ENCODE measurements at places on chromosomes 7 and 10. TPM values are rescaled to one million over a fixed set of nuclear protein-coding genes. Genes with fewer than 3 reads are reported as not detected.

GRCh38 chr10:85187047-85187446 is 858.7 kb downstream of the CCSER2 start:
- H3K27ac ChIP-seq: no peak overlapping the region
- no peaks in the 10 kb centered on the region for H3K27me3 ChIP-seq
- no peaks in the 10 kb centered on the region for H3K36me3 ChIP-seq
- no peak overlapping the region for H3K4me3 ChIP-seq
- no peaks in the 10 kb centered on the region for H3K4me1 ChIP-seq

GRCh38 chr7:141558544-141559183 is 7.5 kb downstream of the AGK start:
- H3K27me3 ChIP-seq: no peaks in the 10 kb centered on the region
- DNase-seq: no peak
- H3K4me3 ChIP-seq: no peak overlapping the region
- peaks cover 62% of the 10 kb centered on the region for H3K36me3 ChIP-seq

DNA sequence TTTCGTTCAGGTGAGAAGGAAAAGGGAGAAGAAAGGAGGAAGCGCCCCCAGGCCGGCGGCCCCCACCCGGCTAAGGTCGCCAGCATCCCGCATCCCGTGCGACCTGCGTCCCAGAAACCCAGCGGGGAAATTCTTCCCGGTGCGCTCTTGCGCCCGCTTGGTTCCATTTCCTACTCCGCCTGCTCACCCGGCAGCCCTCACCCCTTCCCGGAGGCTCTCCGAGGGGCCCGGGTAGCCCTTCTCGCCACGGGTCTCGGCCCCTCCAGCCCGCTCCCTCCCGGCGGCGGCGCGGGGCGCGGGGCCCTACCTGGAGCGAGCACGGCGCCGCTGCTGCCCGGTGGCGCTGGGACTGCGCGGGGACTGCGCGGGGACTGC is at the start of gene PRKCQ:
PRKCQ (minus strand) TSS at position 373 of the 375 bp plus-strand sequence. CDS start 65,141 bp downstream, outside the sequence.
- H3K27ac ChIP-seq: no peak within 1 kb of the TSS
- H3K27me3 ChIP-seq: peaks cover 60% of the 10 kb centered on the region
- peak within 1 kb of the TSS; percentile 49 for H3K4me3 ChIP-seq

GRCh38 chr7:135490783-135491182 is 19.1 kb downstream of the CNOT4 start:
- peaks cover 7% of the 10 kb centered on the region for H3K36me3 ChIP-seq
- H3K4me1 ChIP-seq: no peaks in the 10 kb centered on the region
- H3K4me3 ChIP-seq: no peak overlapping the region
- H3K27me3 ChIP-seq: no peaks in the 10 kb centered on the region

DNA sequence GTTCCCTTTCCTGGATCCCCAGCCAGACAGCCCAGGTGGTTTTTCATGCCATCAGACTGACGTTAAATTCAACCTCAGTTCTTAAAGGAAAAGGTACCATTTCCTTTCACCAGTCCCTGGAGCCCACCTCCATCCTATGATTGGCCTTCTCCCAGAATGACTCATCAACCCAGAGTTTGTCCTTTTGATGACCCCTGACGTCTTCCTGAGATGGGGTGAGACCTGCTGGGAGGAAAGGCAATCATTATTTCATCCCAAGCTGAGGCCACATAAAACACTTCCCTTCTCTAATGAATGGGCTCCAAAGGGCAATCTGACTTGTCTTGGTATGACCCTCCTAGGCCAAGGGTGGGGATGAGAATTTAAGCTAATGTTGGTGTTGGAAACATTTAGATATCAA is 750.7 kb downstream of the SUGCT start:
- no peak for DNase-seq
- H3K4me1 ChIP-seq: 0 out of 2 replicates have a peak, but pooled peaks cover 3% of the 10 kb centered on the region
- no peak overlapping the region for H3K4me3 ChIP-seq
- no peaks in the 10 kb centered on the region for H3K36me3 ChIP-seq
- H3K27me3 ChIP-seq: no peaks in the 10 kb centered on the region

DNA sequence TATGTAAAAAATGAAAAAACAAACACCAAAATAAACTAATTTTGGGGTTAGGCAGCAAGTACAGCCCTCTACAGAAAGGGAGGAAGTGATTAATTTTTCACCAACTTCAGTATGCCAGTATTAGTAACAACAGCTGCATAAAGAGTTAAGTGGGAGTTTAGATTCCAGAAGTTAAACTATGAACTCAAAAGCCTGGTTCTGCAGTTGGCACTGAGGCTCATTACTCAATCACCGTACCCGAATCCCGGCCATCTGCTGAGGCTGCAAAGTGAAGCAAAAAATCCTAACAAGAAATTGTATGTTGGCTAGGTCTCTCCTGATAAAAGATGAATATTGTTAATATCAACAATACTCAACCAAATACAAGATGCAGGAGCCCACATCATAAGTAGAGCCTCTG is 4.0 kb downstream of the NUDT5 start:
- DNase-seq: no peak
- H3K4me3 ChIP-seq: no peak overlapping the region
- H3K4me1 ChIP-seq: peaks cover 13% of the 10 kb centered on the region

DNA sequence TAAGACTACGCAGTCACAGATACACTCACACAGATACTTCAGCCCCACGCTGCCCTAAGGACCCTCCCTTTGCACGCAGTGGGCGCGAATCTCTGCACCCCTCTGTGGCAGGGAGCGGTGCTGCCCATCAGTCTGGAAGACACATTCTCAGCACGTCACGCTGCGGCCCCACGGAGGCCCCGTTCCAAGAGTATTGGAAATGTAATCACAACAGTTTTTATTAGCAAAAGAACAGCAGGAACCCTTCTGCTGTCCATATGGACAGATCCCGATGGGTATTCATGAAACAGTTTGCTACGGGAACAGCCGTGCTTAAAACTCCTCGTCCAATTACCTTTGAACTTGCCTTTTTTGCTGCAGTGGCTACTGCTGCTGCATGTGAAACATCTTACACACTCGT is 131.0 kb downstream of the RPS24 start:
- no peak overlapping the region for H3K27ac ChIP-seq
- H3K4me1 ChIP-seq: peaks cover 2% of the 10 kb centered on the region
- DNase-seq: no peak
- H3K36me3 ChIP-seq: no peaks in the 10 kb centered on the region
- no peak overlapping the region for H3K4me3 ChIP-seq

Gene WIPF3
- not detected for total RNA-seq

Gene PRKAR1B
- 26.2 TPM for total RNA-seq

Gene KEL
- total RNA-seq: 5.1 TPM

Gene SLC29A3
- total RNA-seq: 1.1 TPM

Gene HYCC1
- total RNA-seq: 70.4 TPM

Measured in SJSA1 (cell line).